Gastroesophageal sphincter (tissue), 4 donors: ENCODE measurements at places on chromosomes 11 and 22. TPM values are rescaled to one million over a fixed set of nuclear protein-coding genes. Genes with fewer than 3 reads are reported as not detected.

DNA sequence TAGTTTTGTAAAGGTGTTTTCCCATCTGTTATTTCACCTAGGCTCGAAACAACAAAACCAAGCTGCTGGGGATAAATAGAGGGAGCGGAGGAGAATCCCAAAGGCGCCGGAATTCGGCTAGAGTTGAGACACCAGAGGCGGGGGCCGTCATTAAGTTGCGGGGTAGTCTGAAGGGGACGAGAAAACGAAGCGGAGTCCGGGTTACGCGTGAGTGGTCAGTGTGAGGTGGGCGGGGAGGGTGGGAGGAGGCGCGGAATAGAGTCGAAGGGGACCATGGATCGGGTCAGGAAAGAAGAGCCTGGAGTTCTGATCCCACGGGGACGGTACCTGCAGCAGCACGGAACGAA, 361 bp downstream of the SRPRA start:
- peak; percentile 18 for ATAC-seq
- H3K36me3 ChIP-seq = peaks cover 4% of the 10 kb centered on the region
- peaks cover 11% of the 10 kb centered on the region for H3K4me1 ChIP-seq

KCNE3 gene
- 21.9 TPM for total RNA-seq

DUSP8 gene
- total RNA-seq = 3.6 TPM

GRCh38 chr11:20055312-20055711, 105.0 kb downstream of the DBX1 start:
- H3K27me3 ChIP-seq = no peaks in the 10 kb centered on the region
- no peak for ATAC-seq
- peaks cover 97% of the 10 kb centered on the region for H3K36me3 ChIP-seq
- H3K4me3 ChIP-seq = no peak overlapping the region
- H3K4me1 ChIP-seq = peaks cover 53% of the 10 kb centered on the region

- H3K4me1 ChIP-seq = no peaks in the 10 kb centered on the region
- no peak for ATAC-seq
- no peak overlapping the region for H3K4me3 ChIP-seq
- H3K36me3 ChIP-seq = no peaks in the 10 kb centered on the region
Observed at GRCh38 chr11:117502015-117502778, 174.5 kb downstream of the CEP164 start.

- no peak overlapping the region for H3K27ac ChIP-seq
- ATAC-seq = peak; percentile 71
- H3K36me3 ChIP-seq = no peaks in the 10 kb centered on the region
- H3K27me3 ChIP-seq = no peaks in the 10 kb centered on the region
- H3K4me3 ChIP-seq = no peak overlapping the region
- H3K4me1 ChIP-seq = no peaks in the 10 kb centered on the region
Observed at GRCh38 chr11:35337136-35337913, 82.0 kb downstream of the SLC1A2 start.

DNA sequence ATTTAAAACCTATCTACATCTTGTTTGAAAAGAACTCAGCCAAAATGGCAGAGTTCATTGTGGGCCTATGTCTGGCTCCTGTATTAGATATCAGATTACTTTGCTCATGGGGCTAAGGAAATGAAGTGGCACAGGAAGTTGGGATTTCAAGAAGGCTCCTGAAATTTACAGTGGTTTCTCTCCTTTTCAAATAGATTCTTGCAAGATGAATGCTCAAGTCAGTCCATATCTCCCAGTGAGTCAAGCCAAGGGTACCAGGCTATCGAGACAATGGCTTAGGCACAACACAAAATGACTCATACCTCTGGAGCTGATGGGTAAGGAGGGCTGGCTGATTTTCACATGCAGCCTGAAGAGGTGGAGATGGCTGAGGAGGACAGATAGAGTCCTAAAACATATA, 24.1 kb upstream of the APOA1 start:
- H3K36me3 ChIP-seq = peaks cover 100% of the 10 kb centered on the region
- no peak for ATAC-seq
- no peak overlapping the region for H3K4me3 ChIP-seq
- no peaks in the 10 kb centered on the region for H3K27me3 ChIP-seq

LRRC32 gene
- 35.1 TPM for total RNA-seq

DNA sequence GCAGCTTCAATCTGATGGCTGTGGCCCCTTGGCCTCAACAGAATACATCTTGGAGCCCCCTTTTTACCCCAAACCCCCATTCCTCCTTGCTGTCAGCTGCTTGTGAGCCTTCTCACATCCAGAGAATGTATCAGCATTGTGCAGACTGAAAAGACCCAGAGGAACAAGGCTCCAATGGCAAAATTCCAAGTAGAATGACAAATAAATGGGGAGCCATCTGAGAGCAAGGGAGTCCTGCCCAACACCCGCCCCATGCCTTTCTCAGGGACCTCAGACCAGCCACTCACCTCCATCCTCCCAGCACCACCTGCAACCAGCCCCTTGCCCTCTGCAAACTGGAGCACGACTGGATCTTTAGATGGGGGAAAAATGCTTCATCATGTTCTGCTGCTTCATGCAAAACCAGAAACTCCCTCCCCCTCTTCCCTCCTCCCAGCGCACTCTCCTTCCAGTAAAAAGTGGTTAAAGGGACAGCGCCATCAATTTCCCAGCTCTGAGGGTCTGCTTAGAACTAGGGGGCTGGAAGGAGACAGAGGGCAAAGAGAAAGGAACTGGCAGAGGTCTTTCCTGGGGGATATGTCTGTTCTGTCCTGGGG, 2.2 kb upstream of the NEFH start:
- ATAC-seq = no peak
- peaks cover 15% of the 10 kb centered on the region for H3K4me1 ChIP-seq
- no peak overlapping the region for H3K27ac ChIP-seq
- H3K36me3 ChIP-seq = no peaks in the 10 kb centered on the region
- H3K27me3 ChIP-seq = peaks cover 96% of the 10 kb centered on the region
- H3K4me3 ChIP-seq = no peak overlapping the region

GRCh38 chr11:12285106-12285505, 92.3 kb upstream of the PARVA start:
- H3K36me3 ChIP-seq = no peaks in the 10 kb centered on the region
- no peak overlapping the region for H3K4me3 ChIP-seq
- ATAC-seq = no peak
- no peaks in the 10 kb centered on the region for H3K27me3 ChIP-seq

DNA sequence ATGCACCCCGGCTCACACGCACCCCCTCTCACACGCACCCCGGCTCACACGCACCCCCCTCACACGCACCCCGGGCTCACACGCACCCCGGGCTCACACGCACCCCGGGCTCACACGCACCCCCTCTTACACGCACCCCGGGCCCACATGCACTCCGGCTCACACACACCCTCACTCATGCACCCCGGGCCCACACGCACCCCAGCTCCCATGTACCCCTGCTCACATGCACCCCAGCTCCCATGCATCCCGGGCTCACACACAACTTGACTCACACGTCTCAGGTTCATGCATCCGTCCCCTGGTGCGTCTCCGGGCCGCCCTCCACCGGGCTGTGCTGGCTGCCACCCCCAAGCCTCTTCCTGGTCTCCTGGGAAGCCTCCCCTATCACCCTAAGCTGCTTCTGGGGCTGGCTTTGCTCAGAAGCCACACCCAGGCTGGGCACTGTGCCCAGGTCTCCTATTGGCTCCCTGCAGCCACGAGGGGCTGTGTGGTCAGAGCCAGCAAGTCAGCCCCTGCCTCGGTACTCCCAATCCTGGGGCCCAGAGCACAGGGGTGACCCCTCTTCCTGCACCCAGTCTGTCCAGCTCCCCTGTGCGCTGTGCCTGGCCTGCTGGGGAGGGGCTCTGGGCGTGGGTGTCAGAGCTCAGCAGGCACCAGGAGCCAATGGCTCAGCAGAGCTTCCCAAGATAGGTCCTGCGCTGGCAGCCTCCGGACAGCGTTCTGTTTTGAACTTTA, 16.9 kb downstream of the TSPAN4 start:
- no peaks in the 10 kb centered on the region for H3K36me3 ChIP-seq
- H3K4me3 ChIP-seq = peak overlapping the region; percentile 29
- peak; percentile 73 for ATAC-seq
- H3K4me1 ChIP-seq = peaks cover 19% of the 10 kb centered on the region
- peak overlapping the region; percentile 74 for H3K27ac ChIP-seq
- no peaks in the 10 kb centered on the region for H3K27me3 ChIP-seq

FOLR2 gene
- 7.3 TPM for total RNA-seq

SYT13 gene
- total RNA-seq = 0.67 TPM

- no peaks in the 10 kb centered on the region for H3K36me3 ChIP-seq
- no peak overlapping the region for H3K27ac ChIP-seq
Observed at GRCh38 chr11:102488208-102488607, 35.6 kb upstream of the TMEM123 start.

GRCh38 chr11:40323241-40323640, 1136.2 kb downstream of the LRRC4C start:
- no peaks in the 10 kb centered on the region for H3K27me3 ChIP-seq
- no peak overlapping the region for H3K27ac ChIP-seq
- no peaks in the 10 kb centered on the region for H3K4me1 ChIP-seq
- no peak for ATAC-seq
- H3K36me3 ChIP-seq = no peaks in the 10 kb centered on the region
- no peak overlapping the region for H3K4me3 ChIP-seq

GRCh38 chr11:748007-748359, 719 bp downstream of the TALDO1 start:
- H3K27ac ChIP-seq = peak overlapping the region; percentile 51
- no peaks in the 10 kb centered on the region for H3K27me3 ChIP-seq
- ATAC-seq = no peak
- H3K4me3 ChIP-seq = peak overlapping the region; percentile 99

DNA sequence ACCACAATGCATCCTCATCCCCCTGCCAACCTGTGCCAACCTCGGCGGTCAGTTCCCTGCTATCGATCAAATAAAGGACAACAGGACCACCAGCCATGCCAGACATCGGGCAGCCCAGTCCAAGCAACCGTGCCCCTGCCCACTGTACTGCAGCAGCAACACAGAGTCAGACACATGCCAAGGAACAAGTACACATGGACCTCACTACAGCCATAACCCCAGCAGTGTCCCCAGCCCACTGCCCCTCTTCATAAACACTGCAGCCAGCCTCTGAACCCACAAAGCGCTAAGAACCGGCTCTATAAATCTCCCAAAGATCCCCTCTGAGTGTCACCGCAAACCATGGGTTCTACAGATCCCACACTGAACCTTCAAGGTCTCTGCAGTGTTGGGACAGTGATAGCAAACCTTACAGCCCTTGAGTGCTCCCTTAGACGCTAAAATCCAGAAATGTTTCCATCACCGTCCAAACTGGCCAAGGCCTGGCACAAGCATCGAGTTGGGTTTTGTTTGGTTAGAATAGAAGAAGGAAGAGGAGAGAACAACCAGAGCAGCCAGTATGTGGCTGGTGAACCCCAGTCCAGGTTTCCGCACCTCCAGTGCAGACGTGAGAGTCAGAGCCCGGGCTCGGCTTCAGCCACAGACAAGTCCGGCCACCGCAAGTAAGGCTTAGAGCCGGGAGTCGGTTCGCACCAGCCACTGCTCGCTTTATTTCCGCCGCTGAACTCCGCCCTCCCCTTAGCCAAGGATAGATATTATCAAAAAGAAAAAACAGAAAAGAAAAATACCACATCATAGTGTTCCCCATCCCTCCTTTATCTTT, 7.9 kb downstream of the PAX6 start:
- peaks cover 23% of the 10 kb centered on the region for H3K4me1 ChIP-seq
- ATAC-seq = no peak
- H3K27ac ChIP-seq = no peak overlapping the region
- no peaks in the 10 kb centered on the region for H3K36me3 ChIP-seq
- H3K4me3 ChIP-seq = no peak overlapping the region
- peaks cover 100% of the 10 kb centered on the region for H3K27me3 ChIP-seq

CHRM1 gene
- 0.16 TPM for total RNA-seq

RIC3 gene
- total RNA-seq = 33.2 TPM

OR52N4 gene
- total RNA-seq = 0.40 TPM

DNA sequence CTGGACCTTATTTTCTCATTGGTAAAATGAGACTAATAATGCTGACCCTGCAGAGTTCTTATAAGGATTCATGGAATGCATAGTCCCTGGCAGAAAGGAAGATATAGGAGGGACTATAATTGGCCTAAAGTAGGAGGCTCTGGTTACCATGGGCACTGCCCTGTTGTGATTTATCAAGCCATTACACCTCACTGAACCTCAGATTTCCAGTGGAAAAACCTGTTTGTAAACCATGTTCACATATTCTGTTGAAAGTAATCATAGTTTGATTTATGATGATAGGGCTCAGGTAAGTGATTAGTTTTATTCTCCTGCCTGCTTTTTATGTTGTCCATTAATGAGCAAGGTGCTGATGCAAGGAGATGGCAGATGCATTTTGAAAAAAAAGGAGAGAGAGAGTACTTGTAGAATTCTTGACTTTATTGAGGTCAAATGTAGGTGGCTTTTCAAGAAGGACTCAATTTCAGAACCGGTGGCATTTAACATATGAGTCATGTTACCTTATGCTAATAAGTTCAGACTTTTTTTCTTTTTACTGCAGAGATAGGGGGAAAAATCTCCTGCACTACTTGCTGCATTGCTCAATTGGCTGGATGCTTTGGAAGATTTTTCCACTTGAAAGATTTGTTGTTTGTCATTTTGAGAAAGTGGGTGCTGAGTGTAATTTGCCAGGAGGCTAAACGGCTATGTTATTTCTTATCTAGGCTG, 14.6 kb downstream of the NF2 start:
- no peaks in the 10 kb centered on the region for H3K27me3 ChIP-seq
- no peak overlapping the region for H3K4me3 ChIP-seq
- no peaks in the 10 kb centered on the region for H3K36me3 ChIP-seq
- H3K27ac ChIP-seq = peak overlapping the region; percentile 40

GRCh38 chr22:47059076-47059475, 296.6 kb downstream of the TBC1D22A start:
- no peak for ATAC-seq
- H3K27me3 ChIP-seq = no peaks in the 10 kb centered on the region
- no peaks in the 10 kb centered on the region for H3K4me1 ChIP-seq
- peaks cover 63% of the 10 kb centered on the region for H3K36me3 ChIP-seq

GRCh38 chr22:36871669-36872081, 10.9 kb downstream of the NCF4 start:
- H3K4me3 ChIP-seq = no peak overlapping the region
- no peaks in the 10 kb centered on the region for H3K4me1 ChIP-seq
- H3K27me3 ChIP-seq = peaks cover 59% of the 10 kb centered on the region
- ATAC-seq = no peak
- no peak overlapping the region for H3K27ac ChIP-seq

GRCh38 chr11:34180040-34180813, 74.8 kb downstream of the NAT10 start:
- no peaks in the 10 kb centered on the region for H3K36me3 ChIP-seq
- H3K4me3 ChIP-seq = no peak overlapping the region
- no peak for ATAC-seq
- H3K27ac ChIP-seq = no peak overlapping the region
- no peaks in the 10 kb centered on the region for H3K27me3 ChIP-seq

GRCh38 chr11:123268156-123268555, 73.1 kb upstream of the CLMP start:
- no peak overlapping the region for H3K27ac ChIP-seq
- no peaks in the 10 kb centered on the region for H3K4me1 ChIP-seq
- no peak for ATAC-seq
- no peaks in the 10 kb centered on the region for H3K36me3 ChIP-seq

DNA sequence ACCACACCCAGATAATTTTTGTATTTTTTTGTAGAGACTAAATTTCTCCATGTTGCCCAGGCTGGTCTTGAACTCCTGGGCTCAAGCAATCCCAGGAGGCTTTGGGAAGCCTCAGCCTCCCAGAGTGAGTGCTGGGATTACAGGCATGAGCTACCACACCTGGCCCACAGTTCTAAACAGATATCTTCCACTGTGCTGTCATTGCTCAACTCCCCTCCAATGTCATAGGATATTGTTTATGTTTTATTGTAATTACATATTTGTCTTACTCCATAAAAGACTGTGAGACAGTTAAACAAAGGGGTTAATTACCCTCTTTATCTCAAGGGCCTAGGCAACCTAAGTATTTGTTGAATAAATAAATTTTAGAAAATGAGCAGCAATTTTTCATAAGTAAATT, 204.2 kb downstream of the GRM5 start:
- no peaks in the 10 kb centered on the region for H3K27me3 ChIP-seq
- no peak for ATAC-seq
- no peak overlapping the region for H3K27ac ChIP-seq
- no peak overlapping the region for H3K4me3 ChIP-seq
- H3K36me3 ChIP-seq = no peaks in the 10 kb centered on the region

SHISA8 gene
- not detected for total RNA-seq
